Posterior vena cava (tissue), 2 donors: ENCODE measurements at places on chromosomes 6 and 20. TPM values are rescaled to one million over a fixed set of nuclear protein-coding genes. Genes with fewer than 3 reads are reported as not detected.

MLIP gene
- 3.6 TPM for total RNA-seq

FAM83D gene
- total RNA-seq = 94.3 TPM

KCNQ2 gene
- total RNA-seq = not detected

DEFB132 gene
- not detected for total RNA-seq

LAMA4 gene
- total RNA-seq = 248 TPM

- DNase-seq = no peak
Observed at GRCh38 chr6:142844065-142844755, 100.8 kb downstream of the HIVEP2 start.

- no peak for DNase-seq
Observed at GRCh38 chr6:47781732-47782131, at the start of gene OPN5. TSS of gene OPN5 (plus strand) at chr6:47782032. CDS start at chr6:47782067, 35 bp downstream.

DNA sequence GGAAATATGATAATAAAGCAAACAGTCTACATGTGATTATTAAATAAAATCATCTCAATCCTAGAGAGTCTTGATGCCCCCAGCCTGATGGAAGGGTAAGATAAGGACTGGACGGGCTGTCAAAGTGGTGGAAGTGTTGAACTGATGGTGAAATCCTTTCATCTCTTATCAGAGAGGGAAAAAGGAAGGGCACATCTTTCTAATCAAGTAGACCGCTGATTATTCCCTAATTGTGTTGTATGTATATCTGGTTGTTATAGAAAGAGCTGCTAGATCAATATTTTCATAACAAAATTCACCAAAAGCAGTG is 184.5 kb downstream of the PDE7B start:
- DNase-seq = no peak

- DNase-seq = no peak
Observed at GRCh38 chr20:50635014-50635557, 56.3 kb downstream of the RIPOR3 start.

DNA sequence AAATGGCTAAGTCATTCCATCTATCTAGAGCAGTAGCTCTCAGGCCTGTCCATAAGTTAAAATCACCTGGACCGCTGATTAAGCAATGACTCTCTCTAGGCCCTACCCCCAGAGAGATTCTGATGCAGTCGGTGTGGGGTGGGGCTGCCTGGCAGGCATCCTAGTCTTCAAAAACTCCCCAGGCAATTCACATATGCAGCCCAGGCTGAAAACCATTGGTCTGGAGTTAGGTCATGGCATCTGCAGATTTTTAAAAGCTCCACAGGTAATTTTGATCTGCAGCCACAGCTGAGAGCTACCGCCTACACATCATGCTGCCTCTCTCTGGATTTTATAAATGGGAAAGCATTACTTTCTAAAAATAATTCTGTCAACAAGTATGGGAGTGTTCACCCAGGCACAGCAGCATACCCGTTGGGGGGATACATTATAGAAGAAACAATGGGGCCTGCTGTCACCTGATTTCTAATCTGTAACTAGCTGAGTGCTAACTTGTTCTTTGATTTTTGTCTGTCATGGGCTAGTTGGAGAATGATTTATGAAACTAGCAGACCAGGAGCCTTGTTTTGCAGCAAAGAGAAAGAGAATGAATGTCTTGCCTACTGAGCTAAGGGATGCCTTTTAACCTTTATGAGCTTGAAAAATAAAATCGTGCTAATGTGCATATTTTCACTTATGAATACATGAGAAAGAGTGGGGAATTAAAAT is 44.1 kb upstream of the ATXN1 start:
- no peak for DNase-seq

DNA sequence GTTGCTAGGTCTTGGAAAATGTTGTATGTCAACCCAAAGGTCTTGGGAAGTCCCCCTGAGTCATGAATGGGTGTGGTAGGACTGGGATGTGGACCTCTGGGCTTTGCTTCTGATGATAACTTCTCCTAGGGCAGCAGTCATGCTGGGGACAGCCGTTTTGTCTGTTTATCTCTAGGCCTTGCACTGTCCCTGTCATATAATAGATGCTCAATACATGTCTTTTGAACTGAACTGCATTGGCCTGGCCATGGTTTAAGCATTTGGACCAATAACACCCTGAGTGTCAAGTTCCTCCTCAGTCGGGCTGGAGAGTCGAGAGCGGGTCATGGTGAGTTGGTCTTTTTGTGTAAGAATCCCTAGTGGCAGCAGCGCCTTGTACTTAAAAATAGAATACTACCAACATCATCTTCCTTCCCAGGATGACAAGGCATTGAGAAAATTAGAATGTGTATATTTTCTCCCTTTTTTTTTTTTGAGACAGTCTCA is 43.1 kb downstream of the E2F3 start:
- DNase-seq = no peak
